ENCODE measurements at places on chromosomes 2 and 18. TPM values are rescaled to one million over a fixed set of nuclear protein-coding genes. Genes with fewer than 3 reads are reported as not detected.

Gene C2orf66
- total RNA-seq, result not detected

DNA sequence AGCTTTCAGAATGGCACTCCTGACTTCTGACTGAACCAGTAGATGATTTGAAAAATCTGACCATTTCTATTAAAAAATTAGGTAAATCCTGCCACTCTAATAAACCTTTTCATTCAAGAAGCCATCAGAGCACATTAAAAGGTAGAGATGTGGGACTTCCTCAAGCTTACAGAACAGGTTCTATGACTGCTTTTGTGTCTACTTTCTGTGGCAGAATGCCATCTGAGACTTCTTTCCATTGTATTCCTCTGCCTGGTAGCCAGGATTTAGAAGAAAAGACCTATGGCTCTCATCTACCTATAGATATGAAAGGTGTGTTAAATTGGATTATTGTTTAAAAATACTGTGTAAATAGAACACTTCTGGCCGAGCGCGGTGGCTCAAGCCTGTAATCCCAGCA is 99.9 kb upstream of the NABP1 start:
- DNase-seq, result no peak

GRCh38 chr2:84527137-84528129 is 11.1 kb downstream of the DNAH6 start:
- no peak for DNase-seq

DNA sequence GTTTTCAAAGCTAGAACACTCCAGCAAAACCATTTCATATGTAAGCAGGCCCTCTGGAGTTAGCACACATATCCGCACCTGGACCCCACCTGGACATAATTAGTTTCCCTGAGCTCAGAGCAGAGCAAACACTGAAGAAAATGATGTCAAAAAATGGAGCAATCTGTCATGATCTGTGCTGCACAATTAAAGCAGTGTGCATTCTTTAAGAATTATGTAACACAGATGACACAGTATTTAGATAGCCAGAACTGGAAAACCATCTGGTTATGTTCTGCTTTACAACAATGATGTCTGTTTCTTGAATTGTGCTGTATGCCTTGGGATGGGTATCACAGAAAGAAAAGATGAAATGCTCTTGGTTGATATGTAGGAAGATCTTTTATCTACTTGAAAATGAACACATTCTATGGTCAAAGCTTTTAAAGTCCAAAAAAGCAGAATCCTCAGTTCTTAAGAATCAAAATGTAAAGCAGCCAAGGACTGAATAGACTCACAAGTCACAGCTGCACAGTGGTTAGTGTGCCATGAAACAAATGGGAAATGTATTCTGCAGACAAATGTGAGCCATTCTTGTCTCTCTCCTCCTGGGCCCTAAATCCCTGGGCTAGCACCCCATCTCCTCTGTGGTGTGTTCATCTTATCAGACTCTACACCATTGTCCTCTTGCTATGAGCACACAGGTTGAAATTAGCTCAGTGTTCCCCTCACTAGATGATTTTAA is 36.8 kb downstream of the HRH4 start:
- no peak for DNase-seq

Gene POTEJ
- total RNA-seq, result not detected

GRCh38 chr2:30934066-30934465 is 126.8 kb upstream of the CAPN13 start:
- no peak for DNase-seq

Gene CTAGE1
- total RNA-seq, result not detected

Gene STK16
- 16.7 TPM for total RNA-seq

Measured in Right ventricle myocardium superior (tissue), 1 donor.